ENCODE measurements at places on chromosomes 3 and 15.

- DNase-seq = peak; percentile 47
Measured at GRCh38 chr3:30607032-30607833, 832 bp downstream of the TGFBR2 start.

DNA sequence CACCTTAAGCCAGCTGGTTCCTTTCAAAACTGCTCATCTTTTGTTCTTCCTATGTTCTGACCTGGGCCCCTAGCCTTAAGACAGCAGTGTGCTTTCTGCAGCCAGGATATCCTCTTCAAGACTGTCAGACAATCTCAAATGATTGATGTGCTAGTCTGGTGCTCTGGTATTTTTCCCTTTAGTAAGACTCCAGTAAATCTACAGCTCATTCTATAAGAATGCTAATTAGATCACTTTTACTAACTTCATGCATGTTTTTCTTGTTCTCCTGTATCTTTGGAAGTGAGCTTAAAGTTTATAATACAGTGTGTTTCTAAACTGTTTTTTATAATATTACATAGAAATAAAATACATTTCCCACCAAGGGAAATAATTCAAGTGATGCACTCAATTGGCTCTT lies 220.9 kb upstream of the NANOGP8 start:
- DNase-seq = no peak

DNA sequence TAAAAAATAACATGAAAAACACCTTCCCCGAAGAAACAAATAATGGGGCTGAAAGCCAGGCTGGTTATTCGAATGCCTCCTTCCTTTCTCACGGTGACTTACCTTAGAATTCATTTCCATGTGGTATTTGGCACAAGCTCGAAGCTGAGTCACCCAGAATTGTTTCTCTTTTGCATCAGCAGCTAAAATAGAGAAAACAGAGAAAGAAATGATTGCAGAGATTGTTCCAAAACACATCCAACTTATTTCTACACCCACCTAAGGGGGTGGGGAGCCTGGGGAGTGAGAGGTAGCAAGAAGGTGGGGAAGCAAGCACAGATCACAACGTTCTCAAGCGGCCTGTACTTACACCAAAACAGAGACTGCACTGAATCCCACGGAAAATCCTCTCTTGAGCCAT lies 104.7 kb downstream of the OSBPL10 start:
- no peak for DNase-seq

DNA sequence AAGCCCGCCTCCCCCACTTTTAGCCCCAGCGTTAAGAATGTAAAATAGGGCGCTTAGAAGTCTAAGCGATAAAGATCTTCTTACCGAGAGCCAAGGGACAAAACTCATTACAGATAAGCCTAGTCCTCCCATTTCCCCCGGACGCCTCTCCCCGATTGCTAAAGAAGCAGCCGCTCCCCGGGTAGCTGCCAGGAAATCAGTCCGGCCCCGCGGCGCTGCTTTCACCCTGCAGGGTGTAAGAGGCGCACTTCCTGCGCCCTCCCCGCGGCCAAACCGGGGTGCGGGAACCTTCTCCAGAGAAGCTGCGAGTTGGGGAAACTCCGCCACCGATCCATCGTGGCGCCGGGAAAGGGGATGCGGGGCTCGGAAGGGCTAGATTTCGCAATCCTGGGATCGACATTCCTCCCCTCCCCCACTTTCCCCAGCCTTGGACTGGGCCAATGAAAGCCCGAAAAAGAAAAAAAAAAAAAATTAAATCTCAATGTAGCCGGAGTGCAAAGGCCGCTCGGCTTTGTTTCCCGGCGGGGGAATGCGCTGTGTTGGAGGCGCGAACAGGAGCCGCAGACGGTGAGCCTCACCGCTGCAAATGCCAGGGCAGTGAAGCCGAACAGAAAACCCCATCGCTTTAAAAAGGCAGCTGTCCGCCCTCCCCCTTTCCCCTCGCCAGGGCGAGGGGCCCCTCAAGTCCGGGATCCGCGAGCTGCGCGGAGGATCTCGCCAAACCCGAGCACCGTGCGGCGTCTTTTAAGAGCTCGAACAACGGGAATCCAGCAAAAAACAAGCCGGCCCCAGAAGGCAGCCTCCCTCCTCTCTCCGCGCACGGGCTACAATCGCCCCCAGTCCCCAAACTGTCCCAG lies 626 bp upstream of the PTPRG start:
- no peak for DNase-seq

- DNase-seq = no peak
Measured at GRCh38 chr3:149377408-149378364, at the start of gene TM4SF1. Gene TM4SF1 (minus strand): TSS chr3:149377649. CDS start chr3:149377547, 102 bp downstream.

GRCh38 chr3:184186184-184186901 lies at the start of gene ABCF3:
Gene ABCF3 (plus strand): TSS chr3:184186199. CDS start chr3:184186208, 9 bp downstream.
- peak; percentile 5 for DNase-seq

DNA sequence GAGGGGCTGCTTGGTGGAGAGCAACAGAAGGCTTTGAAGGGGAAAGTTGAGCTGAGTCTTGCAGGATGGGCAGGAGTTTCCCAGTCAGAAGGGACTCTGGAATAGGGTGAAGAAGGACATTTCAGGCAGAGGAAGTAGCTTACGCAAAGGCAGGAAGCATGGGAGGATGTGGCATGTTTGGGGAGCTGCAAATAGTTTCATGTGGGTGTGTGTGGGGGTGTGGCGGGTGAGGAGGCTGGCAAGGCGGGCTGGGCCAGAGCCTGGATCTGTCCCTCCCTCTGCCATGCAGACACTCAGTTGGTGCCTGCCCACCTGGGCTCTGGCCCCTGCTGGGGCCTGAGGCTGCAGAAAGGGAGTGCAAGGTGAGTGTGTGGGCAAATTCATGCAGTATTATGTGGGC lies 10.4 kb downstream of the TEX264 start:
- peak; percentile 24 for DNase-seq

GRCh38 chr15:45378913-45379262 lies 544 bp upstream of the GATM start:
- no peak for DNase-seq

- DNase-seq = no peak
Measured at GRCh38 chr15:73318463-73319351, 50.1 kb downstream of the HCN4 start.

GRCh38 chr15:47614360-47615011 lies 102.8 kb upstream of the SEMA6D start:
- no peak for DNase-seq

DNA sequence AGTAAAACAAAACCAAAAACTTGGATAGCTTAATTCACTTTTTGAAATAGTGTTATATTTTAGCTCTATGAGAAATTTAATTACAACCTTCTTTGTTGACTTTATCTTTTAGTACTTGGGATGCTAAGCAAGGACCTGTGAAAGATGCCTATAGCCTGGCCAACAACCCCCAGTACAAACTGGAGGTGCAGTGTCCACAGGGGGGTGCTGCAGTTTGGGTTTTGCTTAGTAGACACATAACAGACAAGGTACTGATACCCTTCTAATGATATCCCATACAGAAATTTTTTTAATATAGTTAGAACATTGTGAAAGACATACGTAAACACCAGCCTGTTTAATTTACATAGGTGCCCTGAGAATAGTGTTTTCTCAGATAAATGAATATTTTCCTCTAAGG lies 35.3 kb downstream of the CAPN7 start:
- peak; percentile 22 for DNase-seq

DNA sequence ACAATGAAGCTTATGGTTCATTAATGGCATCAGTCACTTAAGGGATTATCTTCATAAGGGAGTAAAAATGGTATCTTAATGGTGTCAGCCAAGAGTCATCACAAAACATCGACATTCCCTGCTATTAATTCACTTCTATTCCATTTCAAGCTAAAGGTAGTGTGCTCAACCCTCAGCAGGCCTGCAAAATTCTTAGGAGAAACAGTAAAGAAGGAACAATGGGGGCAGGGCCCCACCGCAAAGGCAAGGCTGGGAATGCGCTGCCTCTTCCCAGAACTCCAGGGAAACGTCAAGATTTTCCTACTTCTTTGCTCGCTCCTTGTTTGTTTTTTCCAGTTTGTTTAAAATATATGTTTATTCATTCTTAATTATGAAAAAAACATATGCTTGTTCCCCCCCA lies 187.3 kb upstream of the TSC22D2 start:
- DNase-seq = no peak

DNA sequence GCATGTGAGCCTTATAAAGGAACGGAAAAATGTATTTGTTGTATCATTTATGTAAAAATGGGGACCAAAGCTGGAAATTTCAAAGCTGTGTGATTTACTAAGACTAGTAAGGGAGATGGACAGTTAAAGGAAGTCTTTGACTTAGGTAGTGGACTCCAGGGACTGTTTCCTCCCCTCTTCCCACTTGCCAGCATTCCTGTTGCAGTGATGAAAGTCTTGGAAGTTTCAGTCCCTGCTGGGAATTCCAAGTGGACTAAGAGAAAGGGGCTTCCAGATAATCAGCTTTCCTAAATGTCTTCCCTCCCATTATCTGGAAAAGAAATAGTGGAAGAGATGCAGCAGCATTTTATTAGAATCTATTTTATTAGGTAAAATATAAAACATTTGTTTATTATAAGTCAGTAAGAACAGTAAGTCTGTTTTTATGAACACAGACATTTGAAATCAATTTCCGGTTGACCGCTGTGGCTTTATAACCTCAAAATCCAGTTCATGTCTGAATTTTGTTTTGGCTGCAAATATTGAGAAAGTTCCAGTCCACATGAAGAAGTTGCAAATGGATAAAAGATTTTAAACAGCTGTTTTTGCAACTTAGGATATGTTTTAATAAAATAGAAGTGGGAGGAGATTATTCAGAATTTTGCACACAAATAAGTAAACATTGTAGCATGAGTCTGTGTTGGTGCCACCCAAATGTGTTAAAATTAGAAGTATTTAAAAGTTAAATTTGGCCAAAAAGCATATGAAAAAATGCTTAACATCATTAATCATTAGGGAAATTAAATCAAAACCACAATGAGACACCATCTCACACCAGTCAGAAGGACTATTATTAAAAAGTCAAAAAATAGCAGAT lies 141.8 kb downstream of the IL20RB start:
- no peak for DNase-seq

GRCh38 chr15:25773248-25773647 lies 89.9 kb downstream of the ATP10A start:
- DNase-seq = no peak

GRCh38 chr15:59020322-59020721 lies 32.9 kb downstream of the RNF111 start:
- DNase-seq = no peak

- DNase-seq = no peak
Measured at GRCh38 chr15:96130734-96131133, 199.8 kb upstream of the NR2F2 start.

GRCh38 chr3:64102147-64102546 lies 78.9 kb upstream of the PSMD6 start:
- DNase-seq = no peak

Measured in stimulated activated CD8-positive, alpha-beta memory T cell treated with anti-CD3 and anti-CD28 coated beads, Interleukin-7, amount 100 ng/mL, for 4 hours (primary cell).